ENCODE measurements at places on chromosomes 1 and 21.

GRCh38 chr1:185719021-185719420, 15.2 kb upstream of the HMCN1 start:
- DNase-seq = no peak

GRCh38 chr1:67345556-67345955, 37.9 kb downstream of the IL12RB2 start:
- no peak for DNase-seq

DNA sequence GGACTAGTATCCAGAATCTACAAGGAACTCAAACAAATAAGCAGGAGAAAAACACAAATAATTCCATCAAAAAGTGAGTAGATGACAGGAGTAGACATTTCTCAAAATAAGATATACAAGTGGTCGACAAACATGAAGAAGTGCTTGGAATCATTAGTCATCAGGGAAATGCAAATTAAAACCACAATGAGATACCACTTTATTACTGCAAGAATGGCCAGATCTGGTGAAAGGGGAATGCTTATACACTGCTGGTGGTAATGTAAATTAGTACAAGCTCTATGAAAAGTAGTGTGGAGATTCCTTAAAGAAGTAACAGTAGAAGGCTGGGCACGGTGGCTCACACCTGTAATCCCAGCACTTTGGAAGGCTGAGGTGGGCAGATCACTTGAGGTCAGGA, 73.8 kb downstream of the POU2F1 start:
- DNase-seq = no peak

DNA sequence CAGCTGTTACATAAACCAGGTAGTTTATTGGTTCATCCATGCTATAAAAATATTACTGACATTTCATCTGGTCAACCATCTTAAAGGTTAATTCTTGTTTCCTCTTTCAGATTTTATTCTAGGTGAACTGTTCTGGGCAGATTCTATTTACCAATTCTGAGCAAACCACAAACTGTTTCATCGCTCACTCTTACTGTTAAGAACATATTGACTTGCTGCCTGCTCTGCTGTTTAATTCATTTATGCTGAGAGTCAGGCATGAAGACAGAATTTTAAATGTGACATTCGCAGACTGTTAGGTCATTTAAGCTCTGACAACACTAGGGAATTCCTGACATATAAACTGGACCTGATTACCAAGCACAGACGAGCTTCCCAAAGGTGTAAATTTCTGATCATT, 98.3 kb downstream of the PIGK start:
- no peak for DNase-seq

GRCh38 chr1:9687120-9687873, 35.8 kb downstream of the PIK3CD start:
- peak; percentile 74 for DNase-seq

DNA sequence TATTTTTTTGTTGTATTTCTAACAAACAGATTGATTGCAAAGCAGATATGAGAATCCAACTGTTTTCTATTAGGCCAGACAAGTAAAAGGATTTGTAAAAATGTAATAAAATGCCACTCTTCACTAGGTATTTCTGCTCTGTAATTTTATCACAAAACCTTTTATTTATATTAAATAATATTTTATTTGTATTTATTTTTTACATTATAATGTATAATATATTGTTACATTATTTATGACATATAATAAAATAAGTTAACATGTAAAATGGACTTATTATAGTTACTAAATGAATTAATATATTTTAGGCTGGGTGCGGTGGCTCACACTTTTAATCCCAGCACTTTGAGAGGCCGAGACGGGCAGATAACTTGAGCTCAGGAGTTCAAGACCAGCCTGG, 12.7 kb upstream of the TNNI1 start:
- no peak for DNase-seq

DNA sequence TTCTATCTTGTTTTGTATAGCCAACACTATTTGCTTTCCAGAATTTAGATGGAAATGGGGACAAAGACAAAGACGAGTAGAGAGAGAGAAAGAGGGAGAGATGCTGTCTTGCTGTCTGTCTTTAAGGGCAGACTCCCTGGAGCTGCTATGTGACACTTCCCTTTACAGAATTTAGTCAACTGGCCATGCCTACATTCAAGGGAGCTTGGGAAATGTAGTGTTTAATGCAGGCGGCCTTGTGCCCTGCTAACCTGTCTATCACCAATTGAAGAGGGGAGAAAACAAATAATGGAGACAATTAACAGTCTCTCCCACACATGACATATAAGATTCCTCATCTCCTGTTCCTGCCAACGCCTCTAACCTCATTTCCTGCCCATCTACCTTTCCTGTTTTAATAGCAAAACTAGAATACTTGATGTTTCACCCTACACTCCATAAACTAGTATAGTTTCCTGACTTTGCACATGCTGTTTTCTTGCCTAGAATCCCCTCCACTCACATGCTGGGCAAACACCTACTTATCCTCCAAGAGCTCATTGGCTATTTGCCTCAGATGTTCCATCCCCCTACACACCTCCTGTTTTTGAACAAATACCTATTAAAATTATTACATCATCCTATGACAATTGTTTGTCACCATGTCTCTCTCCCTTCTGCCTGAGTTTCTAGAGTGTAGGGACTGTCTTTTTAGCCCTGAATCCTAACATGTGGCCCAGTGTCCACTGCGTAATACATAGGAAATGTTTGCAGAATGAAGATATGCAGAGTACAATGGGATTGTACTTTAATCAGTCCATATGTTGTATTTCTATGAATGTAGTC, 117.2 kb downstream of the SLC25A24 start:
- DNase-seq = peak; percentile 15

DNA sequence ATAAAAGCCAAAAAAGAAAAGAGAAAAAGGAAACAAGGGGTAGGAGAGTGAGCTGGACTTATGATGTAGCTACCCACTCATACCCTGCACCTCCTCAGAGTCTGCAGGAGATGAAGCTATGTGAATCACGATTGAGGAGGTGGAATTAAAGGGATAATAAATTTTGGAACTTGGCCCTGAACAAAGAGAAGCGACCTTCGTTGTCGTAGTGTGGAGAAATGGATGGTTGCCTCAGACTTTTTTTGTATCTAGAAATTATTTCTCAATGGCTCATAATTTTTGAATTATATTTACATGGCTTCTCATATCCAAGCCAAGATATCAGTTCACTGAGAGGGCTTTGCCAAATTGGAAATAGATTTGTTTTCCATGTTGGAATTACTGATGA, 37.8 kb upstream of the SIPA1L2 start:
- no peak for DNase-seq

GRCh38 chr1:32926562-32926961, 25.4 kb upstream of the TMEM54 start:
- DNase-seq = no peak

GRCh38 chr1:16966282-16966681, 14.1 kb downstream of the MFAP2 start:
- DNase-seq = no peak

GRCh38 chr1:245788269-245788668, 633.5 kb downstream of the KIF26B start:
- DNase-seq = no peak

DNA sequence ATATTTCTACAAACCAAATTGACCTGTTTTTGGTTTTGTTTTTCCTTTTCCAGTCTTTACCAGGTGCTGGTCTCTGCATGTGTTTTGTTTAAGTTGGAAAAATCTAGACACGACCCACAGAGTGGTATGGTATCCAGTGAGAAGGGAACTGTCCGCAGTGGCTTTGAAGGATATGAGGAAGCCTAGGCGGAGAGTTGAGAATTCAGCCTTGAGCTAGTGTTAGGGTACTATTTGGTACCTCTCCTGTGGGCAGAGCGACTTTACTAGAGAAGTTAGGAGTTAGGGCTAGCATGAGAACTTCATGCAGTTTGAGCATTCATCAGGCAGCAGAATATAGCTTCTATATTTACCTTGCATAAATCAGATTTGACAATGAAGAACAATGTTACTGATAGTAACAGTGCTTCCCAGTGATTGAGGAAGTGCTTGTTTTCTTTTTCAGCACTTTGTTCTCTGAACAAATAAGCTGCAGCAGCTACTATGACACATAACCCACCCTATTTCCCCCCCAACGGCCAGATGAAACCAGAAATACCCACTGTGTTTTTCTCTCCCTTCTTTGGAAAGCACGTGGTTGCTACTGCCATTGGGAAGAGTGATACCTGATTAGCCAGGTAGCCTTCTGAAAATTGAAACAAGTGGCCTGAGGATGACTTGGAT, 19.0 kb downstream of the MRPS6 start:
- no peak for DNase-seq

GRCh38 chr1:155022136-155022926, 11.2 kb downstream of the DCST2 start:
- DNase-seq = no peak

DNA sequence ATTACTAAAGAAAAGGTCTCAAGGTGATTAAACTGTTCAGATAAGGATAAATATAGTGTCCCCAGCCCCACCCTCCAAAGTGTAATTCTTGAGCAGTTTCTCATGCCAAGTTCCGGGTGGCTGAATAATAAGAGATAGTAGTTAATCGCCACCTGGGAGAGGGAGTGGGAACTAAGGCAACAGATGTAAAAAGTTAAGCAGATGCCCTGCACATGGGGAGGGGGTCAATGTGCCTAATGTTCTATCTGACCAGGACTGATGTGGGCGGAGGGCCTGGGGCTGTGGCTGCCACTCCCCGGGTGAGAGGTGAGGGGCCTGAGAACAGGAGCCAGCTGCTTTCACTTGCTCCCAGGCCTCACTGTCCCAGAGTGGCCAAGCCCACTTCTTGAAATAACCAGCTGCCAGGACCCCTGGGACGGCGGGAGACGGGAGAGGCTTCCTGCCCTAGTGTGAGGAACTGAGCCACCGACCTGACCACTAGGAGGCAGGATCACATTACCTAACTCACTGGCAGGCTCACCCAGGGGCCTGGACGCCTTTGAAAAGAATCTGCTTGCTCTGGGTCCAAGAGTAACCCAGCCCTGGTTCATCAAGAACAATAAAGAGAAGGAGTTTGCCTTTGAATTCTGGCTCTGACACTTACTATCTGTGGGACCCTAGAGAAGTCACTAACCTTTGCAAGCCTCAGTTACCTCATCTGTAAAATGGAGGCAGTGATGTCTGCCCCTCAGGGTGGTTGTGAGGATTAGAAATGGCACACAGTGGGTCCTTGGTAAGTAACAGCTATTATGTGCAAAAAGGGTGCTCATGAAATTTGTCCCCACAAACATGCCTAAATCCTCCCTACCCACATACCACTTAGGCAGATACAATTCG, 179.2 kb downstream of the ATG4C start:
- peak; percentile 41 for DNase-seq

DNA sequence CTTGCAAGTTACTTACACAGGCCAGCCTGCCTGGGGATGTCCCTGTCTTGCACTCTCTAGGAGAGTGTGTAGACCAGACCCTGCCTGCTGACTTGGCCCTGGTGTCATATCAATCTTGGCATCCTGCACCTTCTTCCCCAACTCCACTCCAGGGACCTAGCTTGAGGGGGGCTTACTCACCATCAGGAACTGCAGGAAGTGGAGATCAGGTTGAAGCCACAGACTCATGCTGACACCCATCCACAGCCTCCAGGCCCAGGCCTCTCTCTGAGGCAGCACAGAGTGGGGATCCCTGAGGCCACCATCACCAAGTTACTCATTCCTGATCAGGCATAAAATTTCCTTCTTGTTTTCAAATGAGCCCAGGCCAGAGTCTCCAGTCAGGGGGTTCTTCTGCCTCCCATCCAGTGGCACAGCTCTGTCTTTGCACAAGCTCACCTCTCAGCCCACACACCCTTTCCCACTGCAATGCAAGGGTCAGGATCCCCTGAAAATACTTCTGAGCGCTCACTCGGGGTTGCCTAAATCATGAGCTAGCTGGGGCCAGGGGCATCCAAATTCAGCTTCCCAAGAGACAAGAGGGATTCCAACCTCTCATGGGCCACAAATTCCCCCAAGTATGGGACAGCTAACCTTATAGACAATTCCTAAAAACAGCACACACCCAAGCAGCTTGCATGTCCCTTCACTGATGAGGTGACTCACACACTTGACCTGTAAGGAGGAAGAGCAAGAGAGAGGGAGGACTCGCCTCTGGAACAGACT, 33.5 kb downstream of the CSMD2 start:
- no peak for DNase-seq

DNA sequence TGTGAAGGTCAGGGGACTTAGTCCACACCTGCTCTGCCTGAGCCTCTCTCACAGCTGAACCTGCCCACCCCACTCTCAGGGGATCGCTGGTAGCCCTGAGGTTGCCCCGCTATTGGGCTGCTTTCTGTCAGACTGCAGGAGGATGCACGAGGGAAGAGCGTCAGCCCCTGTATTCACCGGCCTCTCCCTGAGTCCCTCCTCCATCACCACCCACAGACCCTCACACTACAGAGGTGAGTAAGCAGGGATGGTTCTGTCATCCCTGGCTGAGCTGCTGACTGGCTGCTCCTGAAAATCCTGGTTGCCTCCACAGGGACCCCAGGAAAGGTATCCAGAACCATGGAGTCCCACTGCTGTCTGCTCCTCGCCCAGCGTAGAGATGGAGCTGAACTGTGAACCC, 118.7 kb downstream of the SYT2 start:
- DNase-seq = no peak

DNA sequence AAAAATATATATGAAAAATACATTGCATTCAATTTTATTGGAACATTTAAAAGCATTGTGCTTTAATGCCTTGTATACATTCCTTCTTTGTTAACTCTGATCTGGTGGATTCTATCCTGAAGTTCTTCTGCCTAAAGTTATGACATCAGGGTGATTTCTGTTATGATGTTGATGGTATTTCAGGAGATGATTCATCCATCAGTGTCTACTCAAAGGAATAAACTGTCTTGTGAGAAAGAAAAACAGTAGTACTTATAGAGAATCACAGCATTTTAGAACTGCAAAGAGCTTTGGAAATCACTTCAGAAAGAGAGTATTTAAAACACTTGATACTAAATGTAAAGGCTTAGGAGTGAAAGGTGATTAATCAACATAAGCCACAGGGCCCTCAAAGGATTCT, 155.7 kb downstream of the PTPRC start:
- peak; percentile 6 for DNase-seq

GRCh38 chr1:222522105-222522915, 25.6 kb downstream of the HHIPL2 start:
- no peak for DNase-seq

DNA sequence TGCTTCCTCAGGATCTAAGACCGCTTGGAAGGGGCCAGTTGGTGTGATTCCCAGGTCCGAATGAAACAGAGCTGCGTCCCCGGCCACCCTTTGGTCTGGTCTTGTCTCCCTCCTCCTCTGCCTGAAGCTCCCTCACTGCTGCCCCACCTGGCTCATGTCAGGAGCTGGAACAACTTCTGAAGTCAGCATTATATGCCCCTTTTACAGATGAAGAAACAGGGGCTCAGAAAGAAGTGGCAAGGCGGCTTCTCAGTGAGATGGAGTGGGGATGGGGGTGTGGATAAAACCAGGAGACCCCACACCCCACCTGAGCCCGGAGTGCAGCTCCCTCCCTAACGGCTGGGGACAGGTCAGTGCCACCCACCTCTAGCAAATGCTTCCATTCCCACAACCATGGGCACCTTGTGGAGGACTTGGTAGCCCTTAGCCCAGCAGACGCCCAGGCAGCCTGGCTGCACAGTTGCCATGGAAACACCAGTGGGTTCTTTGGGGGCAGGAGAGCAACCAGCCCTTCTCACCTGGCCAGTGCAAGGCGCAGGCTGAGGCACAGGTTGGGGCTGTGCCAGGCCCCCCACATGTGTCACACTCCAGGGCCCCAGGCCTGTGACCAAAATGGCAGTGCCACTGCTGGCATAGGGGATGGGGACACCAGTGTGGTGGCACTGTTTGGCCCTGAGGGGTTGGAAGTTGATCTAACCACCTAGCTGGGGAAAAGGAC, 31.9 kb upstream of the ECE1 start:
- no peak for DNase-seq

GRCh38 chr21:45957981-45958600, 23.5 kb upstream of the COL6A1 start:
- no peak for DNase-seq
